NAMALWA (cell line): ENCODE measurements at places on chromosomes 7 and 10.

GRCh38 chr10:97948822-97949221, 81.6 kb downstream of the CRTAC1 start:
- no peak for DNase-seq

- peak; percentile 73 for DNase-seq
These were observed 47.0 kb upstream of the ELMO1 start for GRCh38 chr7:37495574-37496184.

DNA sequence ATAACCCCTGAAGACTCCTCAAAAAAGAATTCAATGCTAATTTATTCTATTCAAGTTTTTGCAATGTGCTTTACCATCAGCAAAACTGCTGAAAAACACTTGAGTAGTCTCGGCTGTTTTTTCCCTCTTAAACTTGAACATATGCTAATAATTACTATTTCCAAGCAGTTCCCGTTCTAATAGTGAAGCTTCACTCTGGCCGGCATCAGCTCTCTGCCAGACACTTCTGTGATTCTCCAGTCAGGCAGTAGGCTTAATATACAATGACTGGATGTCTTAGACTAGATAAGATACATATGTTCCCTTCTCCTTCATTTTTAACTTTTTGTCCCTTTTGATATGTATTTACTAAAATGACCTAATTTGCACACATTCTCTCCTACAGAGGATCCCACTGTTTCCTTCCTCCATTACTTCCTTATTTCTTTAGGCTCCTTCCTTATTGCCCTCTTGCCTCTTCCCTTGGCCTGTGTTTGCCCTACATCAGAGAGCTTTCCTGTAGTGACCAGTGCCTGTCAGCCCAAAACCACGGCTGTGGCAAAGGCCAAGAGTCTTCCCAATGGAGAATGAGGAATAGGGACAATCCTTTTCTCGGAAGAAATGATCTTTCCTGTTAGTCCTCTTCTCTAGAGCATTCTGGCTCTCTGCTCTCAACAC, 23.5 kb downstream of the HEPACAM2 start:
- no peak for DNase-seq

DNA sequence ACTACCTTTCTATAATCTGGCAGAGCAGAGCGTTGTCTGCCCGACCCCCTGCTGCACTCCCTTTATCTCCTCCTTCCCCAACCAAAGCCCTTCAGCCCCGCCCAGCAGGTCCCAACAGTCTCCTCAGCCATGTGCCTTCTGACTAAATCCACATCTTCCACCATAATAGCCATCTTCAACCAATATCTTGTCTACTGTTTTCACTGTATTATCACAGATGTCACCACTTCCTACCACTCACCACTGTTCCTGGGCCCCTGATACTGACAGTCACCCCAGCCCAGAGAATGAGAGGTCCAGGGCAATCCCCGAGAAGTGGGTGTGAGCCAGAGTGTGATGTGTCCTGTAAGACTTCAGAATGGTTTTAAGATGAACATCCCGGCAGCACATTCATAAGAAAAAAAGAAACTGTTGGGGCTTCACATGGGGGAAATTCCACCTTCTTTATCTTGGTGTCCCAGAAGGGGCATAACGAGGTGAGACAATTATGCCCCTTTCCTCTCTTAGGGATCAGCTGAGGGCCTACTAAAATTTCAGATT, 25.3 kb downstream of the CCDC6 start:
- DNase-seq = no peak

DNA sequence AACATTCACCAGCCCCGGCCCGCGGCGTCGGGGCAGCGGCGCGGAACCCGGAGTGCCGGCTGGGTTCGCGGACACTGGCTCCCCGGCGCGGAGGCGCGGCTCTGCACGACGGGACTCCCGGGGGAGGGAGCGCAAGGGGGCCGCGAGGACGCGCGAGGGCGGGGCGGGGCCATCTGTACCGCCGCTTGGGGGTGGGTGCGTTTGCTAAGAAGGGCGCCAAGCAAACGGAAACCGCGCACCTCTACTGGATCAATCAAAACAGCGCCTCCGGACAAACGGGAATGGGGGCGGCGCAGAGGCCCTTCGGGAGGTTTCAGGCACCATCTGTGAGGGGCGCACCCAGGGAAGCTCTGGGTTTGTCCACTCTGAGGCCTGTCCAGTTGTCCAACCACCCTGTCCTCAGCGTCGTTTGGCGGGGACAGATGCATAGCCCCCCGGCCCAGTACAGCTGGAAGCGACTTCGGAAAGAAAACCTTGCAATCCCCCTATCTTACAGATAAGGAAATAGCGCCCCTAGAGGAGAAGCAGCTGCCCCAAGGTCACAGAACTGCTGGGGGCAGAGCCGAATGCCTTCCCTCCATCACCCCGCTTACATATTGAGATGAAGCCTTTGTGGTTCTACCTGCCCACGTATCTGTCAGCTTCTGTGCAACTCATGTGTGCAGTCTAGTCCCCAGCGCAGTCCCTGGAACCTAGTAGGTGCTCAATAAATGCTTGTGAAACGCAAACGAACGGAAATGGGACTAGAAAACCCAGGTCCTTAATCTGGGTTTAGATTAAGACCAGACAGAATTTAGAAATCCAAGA, 10.7 kb upstream of the SLIT1 start:
- peak; percentile 71 for DNase-seq

- DNase-seq = no peak
These were observed 35.5 kb downstream of the CFAP46 start for GRCh38 chr10:132906836-132907235.

DNA sequence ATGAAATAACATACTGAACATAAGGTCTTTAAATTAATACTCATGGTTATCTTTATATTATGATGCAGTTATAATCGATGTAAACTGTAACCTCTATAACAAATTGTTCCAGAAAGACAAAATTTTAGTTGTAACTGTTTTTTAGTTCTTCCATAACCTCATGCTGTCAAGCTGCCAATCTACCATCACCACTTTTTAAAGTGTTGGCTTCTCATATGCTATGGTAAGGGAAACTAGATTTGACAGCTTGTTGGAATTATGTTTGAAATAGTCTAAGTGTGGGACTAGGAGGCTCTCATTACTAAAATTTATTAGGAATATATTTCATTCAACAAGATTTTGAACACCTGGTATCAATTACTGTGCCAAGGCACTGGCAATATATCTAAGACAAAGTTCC, 105.4 kb downstream of the NRBF2 start:
- DNase-seq = no peak

GRCh38 chr10:92790440-92790839, 57.9 kb upstream of the EXOC6 start:
- DNase-seq = peak; percentile 18

GRCh38 chr10:77463499-77463898, 174.1 kb downstream of the KCNMA1 start:
- DNase-seq = no peak

GRCh38 chr7:7895754-7896153, 72.8 kb upstream of the GLCCI1 start:
- no peak for DNase-seq

- peak; percentile 45 for DNase-seq
These were observed 34.8 kb upstream of the CARD11 start for GRCh38 chr7:3078514-3078913.

DNA sequence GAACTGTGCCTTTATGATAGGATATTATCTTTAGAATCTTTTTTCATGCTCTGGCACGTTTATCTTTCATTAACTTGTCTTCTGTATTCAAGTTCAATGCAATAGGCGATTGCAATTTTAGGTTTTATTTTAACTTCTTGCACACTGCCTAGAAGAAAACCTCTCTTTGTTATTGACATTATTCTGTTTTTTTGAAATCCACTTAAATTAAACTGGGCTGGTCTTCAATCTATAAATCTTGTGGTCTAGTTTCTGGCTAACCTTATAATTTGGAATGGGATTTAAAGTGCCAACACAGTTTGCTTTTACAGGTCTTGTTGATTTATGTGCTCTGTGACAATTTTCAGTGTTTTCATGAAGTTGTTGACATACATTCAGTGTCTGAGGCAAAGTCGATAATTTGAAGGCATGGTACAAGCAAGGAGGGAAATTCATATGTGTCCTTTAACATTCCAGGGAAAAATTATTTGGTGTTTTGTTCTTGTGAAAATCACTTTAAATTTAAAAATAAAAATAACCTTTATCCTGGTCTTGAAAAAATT, 240.9 kb downstream of the KIAA1217 start:
- DNase-seq = no peak

- no peak for DNase-seq
These were observed 400.2 kb upstream of the NPVF start for GRCh38 chr7:25628446-25628845.

- DNase-seq = no peak
These were observed 97.2 kb upstream of the PODXL start for GRCh38 chr7:131653418-131654248.

DNA sequence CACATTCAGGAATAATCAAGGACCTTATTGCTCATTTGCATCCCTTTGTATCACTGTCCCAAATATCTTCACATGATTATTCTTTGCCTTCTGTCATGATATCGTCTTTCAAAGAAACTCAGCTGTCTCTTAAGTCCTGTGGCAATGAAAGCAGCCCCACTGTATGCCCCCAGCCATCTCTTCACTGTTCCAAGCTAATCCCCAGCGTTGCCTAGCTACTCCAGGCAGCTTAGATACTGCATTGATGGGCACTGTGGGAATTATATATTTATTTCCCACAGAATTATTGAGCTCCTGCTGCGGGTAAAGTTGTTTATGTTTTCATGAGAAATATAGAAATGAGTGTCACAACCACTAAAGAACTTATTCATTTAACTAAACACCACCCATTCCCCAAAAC, 38.8 kb downstream of the SND1 start:
- no peak for DNase-seq

- DNase-seq = no peak
These were observed 106.8 kb downstream of the ARHGAP22 start for GRCh38 chr10:48497780-48498770.
